ENCODE measurements at places on chromosomes 4 and X.

GRCh38 chr4:150268444-150268843 is 190.2 kb downstream of the DCLK2 start:
- DNase-seq = no peak

DNA sequence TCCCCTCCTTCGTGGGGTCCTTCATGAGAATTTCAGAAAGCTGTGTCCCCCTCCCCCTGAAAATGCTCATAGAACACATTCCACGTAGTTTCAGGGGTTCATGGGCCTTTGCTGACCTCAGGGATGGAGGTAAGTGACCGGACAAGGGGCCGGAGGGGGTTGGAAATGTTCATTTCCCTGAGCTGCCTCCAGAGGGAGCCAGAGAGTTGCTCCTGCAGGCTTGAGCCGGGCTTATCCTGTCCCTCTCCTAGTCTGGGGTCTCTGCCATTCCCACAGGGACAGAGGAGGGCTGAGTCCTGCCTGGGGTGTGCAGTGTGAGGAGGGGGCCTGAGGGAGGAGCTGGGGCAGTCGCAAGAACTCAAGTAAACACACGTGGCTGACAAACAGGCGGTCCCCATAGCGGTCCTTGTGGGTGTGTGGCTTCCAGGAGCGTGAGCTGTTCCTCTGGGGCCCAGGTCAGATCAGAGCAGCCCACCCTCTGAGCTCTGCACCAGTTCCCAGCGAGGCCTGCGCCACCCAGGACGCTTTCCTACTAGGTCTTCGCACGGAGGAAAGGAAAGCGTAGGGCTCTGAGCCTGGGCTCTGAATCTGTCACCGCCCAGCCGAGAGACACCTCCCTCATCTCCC is 62.5 kb downstream of the WFS1 start:
- no peak for DNase-seq

GRCh38 chrX:31124536-31124935 is 52.7 kb upstream of the FTHL17 start:
- no peak for DNase-seq

DNA sequence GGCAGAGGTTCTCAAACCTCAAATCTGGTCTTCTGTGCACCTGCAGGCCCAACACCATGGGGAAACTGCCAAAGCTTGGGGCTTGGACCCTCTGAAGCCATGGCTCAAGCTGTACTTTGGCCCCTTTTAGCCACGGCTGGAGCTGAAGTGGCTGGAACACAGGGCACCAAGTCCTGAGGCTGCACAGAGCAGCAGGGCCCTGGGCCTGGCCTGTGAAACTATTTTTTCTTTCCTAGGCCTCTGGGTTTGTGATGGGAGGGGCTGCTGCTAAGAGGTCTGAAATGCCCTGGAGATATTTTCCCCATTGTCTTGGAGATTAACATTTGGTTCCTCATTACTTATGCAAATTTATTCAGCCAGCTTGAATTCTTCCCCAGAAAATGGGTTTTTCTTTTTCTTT is 18.3 kb upstream of the PI4K2B start:
- DNase-seq = no peak

DNA sequence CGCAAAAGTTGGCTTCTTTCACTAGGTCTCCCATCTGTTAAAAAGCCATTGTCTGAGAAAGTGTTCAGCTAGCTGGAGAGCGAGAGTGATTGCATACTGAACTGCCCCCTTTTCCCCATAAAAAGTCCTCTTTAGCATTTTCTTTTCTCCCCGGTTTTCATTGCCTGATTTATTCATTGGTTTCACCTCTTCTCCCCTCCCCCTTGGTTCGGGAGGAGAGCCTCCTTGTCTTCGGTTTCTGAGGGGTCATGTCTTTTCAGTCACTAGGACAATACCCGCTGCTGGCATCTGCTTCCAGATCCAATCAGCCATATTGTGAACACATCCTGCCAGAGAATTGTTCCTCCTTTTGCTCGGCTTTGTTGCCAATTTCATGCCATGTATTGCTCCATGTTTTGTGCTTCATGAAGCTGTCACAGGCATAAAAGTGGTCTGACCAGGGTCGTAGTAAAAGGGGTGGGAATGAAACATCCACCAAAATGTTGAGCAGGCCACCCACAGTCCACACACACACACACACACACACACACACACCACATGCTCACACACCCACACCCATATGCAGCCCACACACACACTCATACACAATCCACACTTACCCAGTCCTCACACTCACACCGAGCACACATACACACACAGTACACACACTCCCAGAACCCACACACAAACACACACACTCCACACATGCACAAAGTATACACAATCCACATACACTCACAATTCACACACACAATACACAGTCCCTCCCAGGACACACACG is 136.0 kb downstream of the NKX6-1 start:
- DNase-seq = no peak

DNA sequence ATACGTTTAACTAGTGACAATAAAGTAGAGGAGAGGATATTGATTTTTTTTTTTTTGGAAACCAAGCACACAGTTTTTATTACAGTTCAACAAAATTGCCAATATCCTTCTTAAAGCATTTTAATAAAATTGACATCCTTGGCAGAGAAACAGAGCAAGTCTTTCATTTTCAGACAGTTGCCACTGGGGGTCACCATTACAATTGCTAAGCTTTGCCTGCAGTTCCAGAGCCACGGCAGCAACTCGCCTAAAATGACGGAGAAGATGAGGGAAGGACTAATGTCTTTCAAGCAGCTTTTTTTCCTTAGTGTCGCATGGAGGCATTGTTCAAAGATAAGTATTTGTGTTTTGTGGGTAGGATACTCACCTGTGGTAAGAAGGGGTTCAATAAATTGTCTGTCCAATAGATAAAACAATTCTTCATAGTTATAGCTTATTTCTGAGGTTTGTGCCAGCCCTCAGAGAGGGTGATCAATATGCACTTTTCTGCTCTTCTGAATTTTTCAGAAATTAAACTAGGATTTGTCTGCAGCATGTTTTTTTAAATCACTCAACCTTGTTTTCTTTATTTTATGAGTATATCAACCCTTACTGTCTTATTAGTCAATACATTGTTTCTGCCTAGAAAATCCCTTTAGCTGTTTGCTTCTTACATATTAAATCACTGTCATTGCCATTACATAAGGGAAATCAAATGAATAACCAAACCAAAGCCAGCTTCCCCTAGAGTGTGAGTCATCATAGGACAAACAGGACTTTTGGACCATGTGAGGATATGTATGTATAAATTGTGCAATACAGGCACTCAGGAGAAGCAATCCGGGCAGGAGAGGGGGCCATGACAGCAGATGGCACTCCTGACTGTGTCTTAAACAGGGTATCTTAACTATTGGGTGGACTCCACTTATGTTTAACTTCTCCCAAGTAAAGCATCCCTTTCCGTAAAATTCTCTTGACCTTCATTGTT is 508.1 kb upstream of the ARX start:
- no peak for DNase-seq

GRCh38 chr4:155487210-155487609 is 110.4 kb upstream of the MAP9 start:
- no peak for DNase-seq

- DNase-seq = no peak
These were observed 403 bp upstream of the LGI2 start for GRCh38 chr4:25031077-25031621.

GRCh38 chr4:86118711-86119110 is 241.1 kb downstream of the MAPK10 start:
- no peak for DNase-seq

- no peak for DNase-seq
These were observed 195.5 kb downstream of the ZNF330 start for GRCh38 chr4:141416219-141416618.

DNA sequence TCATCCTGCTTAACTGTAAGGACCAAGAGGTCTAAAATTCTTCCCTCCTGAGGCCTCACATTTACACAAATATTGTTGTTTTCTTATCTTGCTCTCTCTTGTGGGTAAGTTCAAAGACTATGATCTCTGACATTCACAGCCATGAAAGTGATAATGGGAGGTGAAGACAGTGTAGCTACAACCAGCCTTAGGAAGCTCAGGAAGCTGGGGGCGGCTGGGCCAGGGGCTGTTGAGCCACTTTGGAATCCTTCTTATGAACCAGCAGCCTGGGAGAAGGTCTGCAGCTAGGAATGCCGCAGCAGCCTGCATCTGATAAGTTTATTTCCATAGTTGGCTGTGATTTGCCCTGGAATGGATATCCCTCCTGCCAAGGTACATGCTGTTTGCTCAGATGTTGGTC is 316.2 kb downstream of the STIM2 start:
- DNase-seq = no peak

DNA sequence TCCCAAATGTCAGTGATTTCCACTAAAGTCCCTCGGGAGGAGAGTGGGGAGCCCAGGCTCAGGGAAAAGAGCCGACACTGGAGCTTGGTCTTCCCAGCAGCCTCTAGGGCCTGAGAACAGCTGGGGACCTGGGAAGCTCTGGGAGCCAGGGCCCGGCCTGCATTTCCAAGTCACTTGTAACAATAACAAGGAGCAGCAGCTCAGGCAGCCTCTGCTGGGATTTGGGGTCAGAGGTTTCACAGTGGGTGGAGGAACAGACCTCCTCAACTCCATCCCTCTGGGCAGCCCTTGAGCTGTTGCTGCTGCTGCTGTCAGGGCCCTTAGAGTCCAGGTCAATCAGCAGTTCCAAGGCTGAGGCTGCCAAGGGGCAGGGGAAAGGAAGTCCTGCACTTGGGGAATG is 11.1 kb downstream of the STARD8 start:
- DNase-seq = no peak

- no peak for DNase-seq
These were observed 39.8 kb downstream of the XIAP start for GRCh38 chrX:123899701-123900100.

- DNase-seq = no peak
These were observed 69.5 kb upstream of the BRWD3 start for GRCh38 chrX:80879143-80879542.

DNA sequence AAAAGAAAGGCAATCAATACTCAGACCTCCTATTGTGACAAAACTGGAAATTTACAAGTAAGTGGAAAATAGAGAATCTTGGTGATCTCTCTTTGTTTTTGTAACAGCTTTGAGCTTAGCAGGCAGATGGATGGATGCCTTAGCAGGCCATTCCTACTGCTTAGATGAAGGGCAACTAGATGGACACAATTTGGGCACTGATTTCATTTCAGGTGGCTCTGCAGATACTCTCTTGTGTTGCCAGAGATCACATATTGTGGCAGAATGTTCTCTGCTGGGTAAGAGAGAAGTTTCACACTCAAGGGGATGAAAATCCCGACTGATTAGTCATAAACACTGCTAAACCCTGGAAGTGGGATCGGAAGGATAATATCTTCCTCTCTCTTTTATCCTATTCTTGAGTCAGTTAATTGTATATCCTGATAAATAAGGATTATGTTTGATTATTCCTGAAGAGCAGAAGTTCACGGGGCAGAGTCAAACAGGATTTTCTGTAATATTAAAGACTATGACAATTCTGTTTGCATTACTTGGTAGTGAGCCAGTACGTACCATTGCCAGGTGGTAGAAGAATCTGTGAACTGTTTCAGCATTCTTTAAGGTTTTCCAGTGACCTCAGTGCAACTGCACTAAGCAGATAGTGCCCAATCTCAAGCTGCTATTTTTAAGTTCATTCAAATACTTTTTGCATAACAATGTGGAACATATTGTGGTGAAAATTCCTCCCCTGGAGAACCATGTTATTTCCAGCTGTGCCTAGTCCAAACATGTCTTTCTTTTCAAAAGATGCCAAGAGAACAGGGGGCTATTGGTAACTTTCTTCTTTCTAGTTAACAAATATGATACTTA is 974.3 kb downstream of the FSTL5 start:
- DNase-seq = no peak

DNA sequence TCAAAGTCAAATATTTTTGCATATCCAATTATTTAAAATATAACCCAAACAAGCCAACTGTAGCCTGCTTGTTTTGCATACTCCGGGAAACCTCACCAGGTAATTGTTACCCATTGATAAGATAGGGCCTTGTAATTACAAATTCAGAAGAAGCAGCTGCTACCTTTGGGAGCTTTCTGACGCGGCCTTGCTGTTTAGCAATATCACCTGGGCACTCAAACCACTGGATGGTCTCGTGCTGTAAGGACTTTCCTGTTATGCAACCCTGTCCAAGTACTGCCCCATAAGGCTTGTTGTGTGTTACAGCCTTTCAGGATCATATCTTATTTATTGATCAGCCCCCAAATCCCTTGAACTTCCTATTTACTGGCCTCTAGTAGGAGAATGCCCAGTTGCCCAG is 52.1 kb downstream of the HS3ST1 start:
- DNase-seq = no peak

GRCh38 chr4:138761638-138762220 is 253.9 kb upstream of the NOCT start:
- DNase-seq = no peak

DNA sequence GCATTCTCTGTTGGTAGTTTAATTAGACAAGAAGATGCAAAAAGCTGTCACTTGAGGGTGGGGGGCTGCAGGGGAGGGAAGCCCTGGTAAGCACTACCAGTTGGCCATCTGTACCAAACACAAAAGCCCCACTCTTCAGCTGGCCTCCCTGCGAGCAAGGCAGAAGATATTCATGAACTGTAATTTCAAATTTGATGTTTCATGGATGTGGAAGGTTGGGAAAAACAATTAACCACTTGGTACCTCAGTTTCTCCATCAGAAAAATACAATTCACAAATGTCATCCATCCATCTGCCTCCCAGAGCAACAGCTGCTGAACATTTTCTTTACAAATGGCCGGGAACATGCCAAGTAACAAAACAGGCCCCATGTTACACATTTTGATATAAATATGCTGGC is 265.3 kb downstream of the HNRNPD start:
- no peak for DNase-seq

- no peak for DNase-seq
These were observed 101.6 kb upstream of the PPARGC1A start for GRCh38 chr4:23991444-23991843.

- DNase-seq = no peak
These were observed 228.1 kb downstream of the QDPR start for GRCh38 chr4:17283832-17284231.

GRCh38 chr4:150477869-150478268 is 104.1 kb upstream of the MAB21L2 start:
- DNase-seq = no peak

GRCh38 chrX:131257367-131257766 is 31.7 kb downstream of the IGSF1 start:
- no peak for DNase-seq

DNA sequence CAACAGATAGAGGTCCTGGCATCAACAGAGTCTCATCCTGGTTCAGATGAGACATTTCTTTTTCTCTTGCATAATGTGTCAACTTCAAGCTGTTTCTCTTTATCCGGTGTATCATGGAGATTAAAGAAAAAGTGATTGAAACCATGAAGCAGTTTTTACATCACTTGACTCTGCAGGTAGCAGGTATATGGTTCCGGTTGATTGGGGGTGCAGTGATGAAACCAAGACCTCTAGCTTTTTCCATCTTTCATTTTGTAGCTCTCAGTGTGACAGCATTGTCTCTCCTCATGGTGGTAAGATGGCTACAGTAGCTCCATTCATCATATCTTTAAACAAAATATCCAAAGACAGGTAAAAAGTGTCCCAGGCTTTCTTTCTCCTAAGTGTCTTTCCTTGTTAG is 2.4 kb upstream of the HOPX start:
- DNase-seq = no peak

- no peak for DNase-seq
These were observed 28.9 kb downstream of the CPEB2 start for GRCh38 chr4:15031197-15031596.

- DNase-seq = no peak
These were observed 521.2 kb downstream of the STIM2 start for GRCh38 chr4:27381815-27382214.
